Activated T-cell treated with anti-CD3 and anti-CD28 coated beads, Interleukin-2, amount 50 U/mL, for 72 hours (primary cell): ENCODE measurements at places on chromosomes 16 and 17. TPM values are rescaled to one million over a fixed set of nuclear protein-coding genes. Genes with fewer than 3 reads are reported as not detected.

- no peaks in the 10 kb centered on the region for H3K36me3 ChIP-seq
- H3K27ac ChIP-seq = no peak overlapping the region
- H3K4me1 ChIP-seq = no peaks in the 10 kb centered on the region
- no peak for DNase-seq
These were observed 32.2 kb upstream of the RCVRN start for GRCh38 chr17:9937241-9937761.

Gene CCDC200
- total RNA-seq = 0.74 TPM

Gene GSDMA
- 4.6 TPM for total RNA-seq

Gene TMEM100
- total RNA-seq = not detected

Gene ACSM2A
- total RNA-seq = 0.49 TPM

- no peak overlapping the region for H3K27ac ChIP-seq
- no peaks in the 10 kb centered on the region for H3K36me3 ChIP-seq
- DNase-seq = no peak
- H3K27me3 ChIP-seq = no peaks in the 10 kb centered on the region
- H3K4me3 ChIP-seq = no peak overlapping the region
These were observed 37.1 kb upstream of the BCAS3 start for GRCh38 chr17:60640503-60640902.

DNA sequence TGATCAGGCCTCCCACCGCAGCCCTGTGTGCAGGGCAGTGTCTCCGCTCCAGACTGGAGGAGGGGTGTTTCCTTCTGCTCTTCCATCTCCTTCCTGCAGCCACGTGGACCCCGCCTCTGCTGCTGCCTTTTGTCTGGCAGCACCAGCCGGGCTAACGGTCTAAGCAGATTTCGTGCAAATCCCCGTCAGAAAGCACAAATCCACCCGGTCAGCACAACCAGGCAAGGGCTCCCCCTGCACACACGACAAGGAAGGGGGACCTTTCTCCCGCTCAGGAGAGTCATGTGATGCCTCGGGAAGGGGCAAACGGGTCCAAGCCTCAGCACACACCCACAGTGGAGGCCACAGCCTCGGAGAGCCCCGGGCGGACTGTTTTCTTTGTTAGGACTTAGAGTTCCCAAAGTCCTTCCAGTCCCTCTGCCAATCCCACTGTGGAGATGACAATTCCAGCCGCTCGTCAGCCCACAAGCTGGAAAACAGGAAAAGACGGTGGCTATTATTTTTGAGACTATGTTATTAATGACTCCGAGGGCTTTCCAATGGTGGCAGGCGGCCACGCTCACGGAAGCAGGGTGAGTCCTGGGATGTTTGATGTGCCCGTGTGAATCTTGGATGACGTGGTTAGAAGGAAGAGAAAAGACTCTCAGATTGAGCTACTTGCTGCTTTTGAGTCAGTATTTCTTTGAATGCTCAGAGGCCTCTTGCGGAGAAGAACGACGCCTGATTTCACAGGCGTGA is 22.5 kb upstream of the MEAK7 start:
- H3K27ac ChIP-seq = no peak overlapping the region
- DNase-seq = no peak
- no peaks in the 10 kb centered on the region for H3K27me3 ChIP-seq
- no peak overlapping the region for H3K4me3 ChIP-seq

Gene AGRP
- total RNA-seq = not detected

DNA sequence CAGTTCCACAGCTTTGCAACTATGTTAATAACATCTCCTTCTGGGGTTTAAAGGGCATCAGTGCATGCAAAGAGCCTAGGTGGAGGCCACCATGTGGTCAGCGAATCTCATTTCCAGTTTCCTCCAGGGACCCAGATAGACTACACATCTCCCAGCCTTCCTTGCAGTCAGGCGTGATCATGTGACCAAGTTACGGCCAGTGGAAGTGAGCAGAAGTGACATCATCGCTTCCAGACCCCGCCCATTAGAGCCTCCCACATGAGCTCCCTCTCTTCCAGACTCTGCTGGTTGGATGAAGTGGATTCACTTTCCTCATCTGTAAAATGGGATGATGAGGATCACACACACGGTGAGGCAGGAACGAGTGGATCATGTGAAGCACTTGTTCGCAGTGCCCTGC is 27.4 kb upstream of the KDM8 start:
- no peak overlapping the region for H3K4me3 ChIP-seq
- H3K27me3 ChIP-seq = no peaks in the 10 kb centered on the region
- no peak overlapping the region for H3K27ac ChIP-seq
- H3K36me3 ChIP-seq = peaks cover 8% of the 10 kb centered on the region
- peaks cover 87% of the 10 kb centered on the region for H3K4me1 ChIP-seq
- DNase-seq = no peak

- no peak overlapping the region for H3K4me3 ChIP-seq
- no peaks in the 10 kb centered on the region for H3K4me1 ChIP-seq
- H3K27ac ChIP-seq = no peak overlapping the region
- H3K36me3 ChIP-seq = no peaks in the 10 kb centered on the region
These were observed 32.5 kb downstream of the RPH3AL start for GRCh38 chr17:320139-320538.

- H3K27me3 ChIP-seq = no peaks in the 10 kb centered on the region
- H3K36me3 ChIP-seq = no peaks in the 10 kb centered on the region
- H3K4me1 ChIP-seq = peaks cover 26% of the 10 kb centered on the region
- H3K4me3 ChIP-seq = no peak overlapping the region
- no peak for DNase-seq
- no peak overlapping the region for H3K27ac ChIP-seq
These were observed 20.9 kb downstream of the RPTOR start for GRCh38 chr17:80565343-80566053.

Gene ABCA3
- total RNA-seq = 14.6 TPM

DNA sequence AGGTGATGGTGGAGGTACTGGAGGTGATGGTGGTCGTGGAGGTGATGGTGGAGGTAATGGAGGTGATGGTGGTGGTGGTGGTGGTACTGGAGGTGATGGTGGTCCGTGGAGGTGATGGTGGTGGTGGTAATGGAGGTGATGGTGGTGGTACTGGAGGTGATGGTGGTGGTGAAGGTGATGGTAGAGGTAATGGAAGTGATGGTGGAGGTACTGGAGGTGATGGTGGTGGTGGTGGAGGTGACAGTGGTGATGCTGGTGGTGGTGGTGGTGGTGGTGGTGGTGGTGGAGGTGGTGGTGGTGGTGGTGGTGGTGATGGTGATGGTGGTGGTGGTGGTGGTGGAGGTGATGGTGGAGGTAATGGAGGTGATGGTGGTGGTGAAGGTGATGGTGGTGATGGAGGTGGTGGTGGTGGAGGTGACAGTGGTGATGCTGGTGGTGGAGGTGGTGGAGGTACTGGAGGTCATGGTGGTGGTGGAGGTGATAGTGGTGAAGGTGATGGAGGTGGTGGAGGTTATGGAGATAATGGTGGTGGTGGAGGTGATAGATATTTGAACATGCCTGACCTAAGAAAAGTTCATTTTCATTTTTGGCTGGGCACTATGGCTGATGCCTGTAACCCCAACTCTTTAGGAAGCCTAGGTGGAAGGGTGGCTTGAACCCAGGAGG is 55.0 kb downstream of the RNF213 start:
- DNase-seq = no peak
- H3K4me3 ChIP-seq = no peak overlapping the region
- peaks cover 18% of the 10 kb centered on the region for H3K36me3 ChIP-seq
- H3K4me1 ChIP-seq = no peaks in the 10 kb centered on the region
- peak overlapping the region; percentile 68 for H3K27ac ChIP-seq

DNA sequence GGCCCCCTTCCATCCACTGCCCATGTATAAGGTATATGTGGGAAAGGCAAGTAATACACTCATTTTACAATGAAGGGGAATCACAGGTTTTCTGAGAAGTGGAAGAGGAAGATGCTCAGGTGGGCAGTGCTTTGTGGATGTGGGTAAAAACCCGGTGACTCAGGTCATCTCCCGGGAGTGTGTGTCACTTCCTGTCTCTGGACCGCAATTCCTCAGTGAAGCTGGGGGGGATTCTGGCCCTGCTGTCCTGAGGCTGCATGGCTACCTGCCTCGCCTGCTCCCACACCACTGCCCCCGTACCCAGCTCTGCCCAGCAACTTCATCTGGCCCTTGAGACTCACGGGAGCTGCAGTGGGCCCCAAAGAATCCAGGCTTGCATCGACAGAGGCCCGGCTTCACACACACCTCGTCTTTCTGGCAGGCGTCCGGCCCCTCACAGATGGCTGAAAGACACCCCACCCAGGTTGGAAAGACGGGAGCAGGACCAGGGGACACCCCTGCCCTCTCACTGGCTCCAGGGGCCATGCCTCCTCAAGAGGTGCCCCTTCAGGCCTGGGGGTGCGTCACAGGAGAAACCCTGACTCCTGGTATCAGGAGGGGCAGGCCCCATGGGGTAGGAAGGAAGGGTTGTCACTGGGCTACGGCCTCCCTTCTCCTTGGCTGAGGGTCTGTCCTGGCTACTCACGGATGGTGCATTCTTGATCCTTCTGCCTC is 882 bp downstream of the SCARF1 start:
- H3K27me3 ChIP-seq = no peaks in the 10 kb centered on the region
- H3K4me3 ChIP-seq = peak overlapping the region; percentile 92
- no peaks in the 10 kb centered on the region for H3K36me3 ChIP-seq
- H3K4me1 ChIP-seq = peaks cover 35% of the 10 kb centered on the region

GRCh38 chr17:78709119-78709681 is 72.9 kb downstream of the CYTH1 start:
- H3K27ac ChIP-seq = peak overlapping the region; percentile 93
- H3K36me3 ChIP-seq = peaks cover 4% of the 10 kb centered on the region
- peaks cover 80% of the 10 kb centered on the region for H3K4me1 ChIP-seq
- peak; percentile 16 for DNase-seq
- H3K4me3 ChIP-seq = peak overlapping the region; percentile 58
- H3K27me3 ChIP-seq = no peaks in the 10 kb centered on the region

Gene PLLP
- total RNA-seq = not detected

GRCh38 chr16:48497129-48497528 is 111.9 kb upstream of the SIAH1 start:
- DNase-seq = no peak
- no peak overlapping the region for H3K27ac ChIP-seq
- H3K36me3 ChIP-seq = no peaks in the 10 kb centered on the region
- no peak overlapping the region for H3K4me3 ChIP-seq

DNA sequence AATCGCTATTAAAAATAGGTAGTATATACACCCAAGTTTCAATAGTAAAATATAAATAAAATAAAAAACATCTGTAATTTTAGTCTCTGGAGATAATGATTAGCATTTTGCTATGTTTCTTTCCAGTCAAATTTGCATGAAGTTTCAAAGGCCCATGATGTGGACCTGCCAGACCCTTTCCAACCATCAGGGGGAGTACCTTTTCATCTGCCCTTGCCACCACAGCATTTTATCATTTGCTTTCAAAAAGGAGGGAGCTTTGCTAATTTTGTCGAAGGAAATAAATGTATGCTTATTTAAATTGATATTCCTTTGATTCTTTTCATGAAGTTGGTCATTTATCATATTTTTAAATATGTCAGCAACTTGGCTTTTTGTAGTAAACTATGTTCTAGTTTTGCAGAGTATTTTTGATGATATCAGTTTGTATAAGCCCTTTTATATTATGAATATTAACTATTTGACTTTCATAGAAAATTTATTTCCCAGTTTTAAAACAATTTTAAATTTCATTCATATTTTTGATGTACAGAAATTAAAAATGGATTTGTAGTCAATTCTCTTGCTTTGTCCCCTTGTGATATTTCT is 115.2 kb upstream of the NETO2 start:
- no peak overlapping the region for H3K27ac ChIP-seq
- H3K4me3 ChIP-seq = no peak overlapping the region
- no peaks in the 10 kb centered on the region for H3K4me1 ChIP-seq
- peak; percentile 3 for DNase-seq
- peaks cover 2% of the 10 kb centered on the region for H3K36me3 ChIP-seq

GRCh38 chr17:64092113-64092512 is 37.8 kb downstream of the ERN1 start:
- no peak overlapping the region for H3K4me3 ChIP-seq
- peaks cover 92% of the 10 kb centered on the region for H3K4me1 ChIP-seq
- H3K36me3 ChIP-seq = peaks cover 15% of the 10 kb centered on the region
- no peaks in the 10 kb centered on the region for H3K27me3 ChIP-seq
- peak overlapping the region; percentile 47 for H3K27ac ChIP-seq

GRCh38 chr16:11160676-11161115 is 95.3 kb downstream of the SOCS1 start:
- DNase-seq = peak; percentile 46
- no peaks in the 10 kb centered on the region for H3K27me3 ChIP-seq
- H3K4me3 ChIP-seq = peak overlapping the region; percentile 79
- H3K4me1 ChIP-seq = peaks cover 80% of the 10 kb centered on the region

GRCh38 chr17:3503285-3503684 is 27.5 kb downstream of the ASPA start:
- H3K27ac ChIP-seq = no peak overlapping the region
- H3K27me3 ChIP-seq = peaks cover 12% of the 10 kb centered on the region
- no peaks in the 10 kb centered on the region for H3K4me1 ChIP-seq
- DNase-seq = no peak
- no peaks in the 10 kb centered on the region for H3K36me3 ChIP-seq
- no peak overlapping the region for H3K4me3 ChIP-seq

DNA sequence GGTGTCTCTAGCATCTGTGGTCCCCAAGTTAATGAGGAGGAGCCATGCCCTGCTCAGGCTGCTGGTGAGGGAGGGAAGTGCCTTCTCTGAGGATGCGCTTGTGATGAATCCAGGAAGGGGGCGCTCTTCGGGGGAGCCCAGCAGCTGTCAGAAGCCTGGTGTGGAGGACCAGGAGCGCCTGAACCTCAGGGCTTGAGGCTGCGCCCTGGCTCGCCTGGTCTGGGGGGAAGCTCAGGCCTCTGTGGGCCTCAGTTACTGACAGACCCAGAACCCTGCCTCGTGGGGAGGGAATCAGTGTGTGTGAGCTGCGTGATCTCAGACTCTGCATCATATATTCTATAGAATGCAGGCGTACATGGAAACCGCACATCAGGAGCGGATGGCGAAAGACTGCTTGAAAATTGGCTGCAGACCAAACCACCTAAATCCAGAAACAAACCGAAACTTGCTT is 126.1 kb downstream of the SEC14L1 start:
- no peaks in the 10 kb centered on the region for H3K36me3 ChIP-seq
- no peaks in the 10 kb centered on the region for H3K27me3 ChIP-seq
- DNase-seq = no peak
- H3K4me3 ChIP-seq = no peak overlapping the region
- H3K4me1 ChIP-seq = no peaks in the 10 kb centered on the region
- H3K27ac ChIP-seq = no peak overlapping the region

DNA sequence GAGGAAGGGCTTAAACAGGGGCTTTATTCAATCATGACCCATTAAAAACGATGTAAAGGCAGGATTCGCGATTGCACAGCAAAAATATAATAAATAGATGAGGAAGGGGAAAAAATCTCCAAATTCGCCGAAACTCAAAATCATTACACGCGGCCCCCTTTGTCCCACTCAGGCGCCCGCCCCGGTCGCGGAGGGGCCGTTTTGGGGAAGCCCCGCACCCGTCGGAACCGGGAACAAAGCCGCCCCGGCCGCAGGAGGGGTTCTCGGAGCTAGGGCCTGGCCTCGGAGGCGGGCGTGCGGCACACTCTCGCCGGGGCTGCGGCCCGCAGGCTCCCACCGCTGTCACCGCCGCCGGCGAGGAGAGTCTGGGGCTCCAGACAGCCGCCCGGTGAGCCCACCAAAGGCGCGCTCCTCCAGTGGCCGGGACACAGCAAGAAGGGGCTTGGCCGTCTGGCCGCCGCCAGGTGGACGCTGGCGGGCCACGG is 521 bp downstream of the C16orf87 start:
- H3K27ac ChIP-seq = peak overlapping the region; percentile 100
- H3K4me1 ChIP-seq = peaks cover 44% of the 10 kb centered on the region
- peak; percentile 50 for DNase-seq
- peaks cover 5% of the 10 kb centered on the region for H3K36me3 ChIP-seq
- peak overlapping the region; percentile 100 for H3K4me3 ChIP-seq

Gene SMURF2
- 19.4 TPM for total RNA-seq
